ENCODE measurements at places on chromosomes 1 and 21. TPM values are rescaled to one million over a fixed set of nuclear protein-coding genes. Genes with fewer than 3 reads are reported as not detected.

The SMIM1 gene
- total RNA-seq = 2.5 TPM

The DYNLT5 gene
- total RNA-seq = not detected

The RBM11 gene
- total RNA-seq = 10.3 TPM

The OVAAL gene
- not detected for total RNA-seq

The NBPF11 gene
- 16.1 TPM for total RNA-seq

GRCh38 chr1:61980561-61980960, 214.1 kb upstream of the L1TD1 start:
- H3K27ac ChIP-seq = no peak overlapping the region
- no peak overlapping the region for H3K4me3 ChIP-seq
- peaks cover 8% of the 10 kb centered on the region for H3K4me1 ChIP-seq
- no peaks in the 10 kb centered on the region for H3K36me3 ChIP-seq

DNA sequence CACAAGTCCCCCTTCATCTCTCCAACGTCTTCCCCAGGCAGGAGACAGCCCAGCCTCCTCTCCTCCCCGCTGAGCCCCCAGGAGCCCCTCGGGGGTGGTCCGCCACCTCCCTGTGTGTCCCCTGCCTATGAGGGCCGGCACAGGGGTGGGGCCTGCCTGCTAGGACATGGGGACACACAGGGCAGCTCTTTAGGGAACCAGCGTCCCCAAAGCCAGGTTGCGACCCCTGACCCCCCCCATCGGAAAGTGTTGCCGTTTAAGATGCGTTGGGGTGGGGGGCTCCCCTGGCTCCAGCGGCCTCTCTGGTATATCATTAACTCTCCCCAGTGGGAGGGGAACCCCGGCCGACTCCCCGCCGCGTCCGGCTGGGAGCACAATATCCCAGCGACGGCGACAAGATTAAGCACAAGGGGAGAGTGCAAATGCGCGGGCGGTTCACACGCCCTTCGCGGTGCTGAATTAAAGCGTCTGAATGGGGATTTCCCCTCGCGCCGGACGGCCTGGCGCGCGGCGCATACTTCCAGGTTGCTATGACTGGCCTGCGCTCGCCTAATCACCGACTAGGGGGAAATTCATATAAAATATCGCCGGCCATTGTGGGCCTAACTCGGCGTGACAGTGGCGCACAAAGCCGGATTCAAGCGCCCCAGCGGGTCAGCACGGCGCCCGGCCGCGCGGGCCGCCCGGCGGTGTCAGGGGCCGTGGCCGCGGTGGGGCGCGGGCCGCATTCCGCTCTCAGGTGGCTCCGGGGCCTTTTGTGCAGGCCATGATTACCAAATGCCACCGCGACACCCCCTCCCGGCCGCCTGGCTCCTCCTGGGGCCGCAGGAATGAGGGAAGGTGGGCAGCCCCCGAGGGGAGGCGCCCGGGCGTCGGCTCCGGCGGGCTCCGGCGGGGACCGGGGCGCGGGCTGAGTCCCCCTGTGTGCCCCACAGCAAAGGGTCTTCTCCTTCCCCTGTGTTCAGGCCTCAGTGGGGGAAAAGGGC, 30.9 kb downstream of the WNT3A start:
- H3K27me3 ChIP-seq = peaks cover 8% of the 10 kb centered on the region
- H3K36me3 ChIP-seq = no peaks in the 10 kb centered on the region
- peak; percentile 47 for DNase-seq
- H3K4me3 ChIP-seq = peak overlapping the region; percentile 22
- H3K4me1 ChIP-seq = no peaks in the 10 kb centered on the region
- no peak overlapping the region for H3K27ac ChIP-seq

DNA sequence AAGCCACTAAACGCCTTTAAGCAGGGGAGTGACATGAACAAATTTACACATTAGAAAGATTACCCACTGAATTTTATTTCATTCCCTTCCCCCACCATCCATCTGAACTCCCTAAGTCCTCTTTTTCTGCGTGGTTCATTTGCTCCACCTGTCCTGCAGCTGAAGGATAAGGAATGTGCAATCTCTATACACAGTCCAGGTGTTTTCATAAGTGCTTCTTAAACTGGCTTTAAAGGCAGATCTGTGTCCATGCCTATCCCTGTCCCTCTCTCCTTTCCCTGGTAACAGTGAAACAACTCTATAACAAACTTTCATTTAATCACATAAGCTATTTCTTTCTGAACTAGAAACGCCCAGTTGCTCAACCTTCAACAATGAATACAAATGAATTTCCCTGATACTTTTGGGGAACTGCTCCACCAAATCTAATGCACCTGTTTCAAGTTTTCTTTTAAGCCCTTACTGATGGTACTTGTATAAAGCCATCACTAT, 8.4 kb downstream of the GSTM3 start:
- no peaks in the 10 kb centered on the region for H3K4me1 ChIP-seq
- H3K27me3 ChIP-seq = no peaks in the 10 kb centered on the region
- no peaks in the 10 kb centered on the region for H3K36me3 ChIP-seq
- H3K27ac ChIP-seq = no peak overlapping the region

DNA sequence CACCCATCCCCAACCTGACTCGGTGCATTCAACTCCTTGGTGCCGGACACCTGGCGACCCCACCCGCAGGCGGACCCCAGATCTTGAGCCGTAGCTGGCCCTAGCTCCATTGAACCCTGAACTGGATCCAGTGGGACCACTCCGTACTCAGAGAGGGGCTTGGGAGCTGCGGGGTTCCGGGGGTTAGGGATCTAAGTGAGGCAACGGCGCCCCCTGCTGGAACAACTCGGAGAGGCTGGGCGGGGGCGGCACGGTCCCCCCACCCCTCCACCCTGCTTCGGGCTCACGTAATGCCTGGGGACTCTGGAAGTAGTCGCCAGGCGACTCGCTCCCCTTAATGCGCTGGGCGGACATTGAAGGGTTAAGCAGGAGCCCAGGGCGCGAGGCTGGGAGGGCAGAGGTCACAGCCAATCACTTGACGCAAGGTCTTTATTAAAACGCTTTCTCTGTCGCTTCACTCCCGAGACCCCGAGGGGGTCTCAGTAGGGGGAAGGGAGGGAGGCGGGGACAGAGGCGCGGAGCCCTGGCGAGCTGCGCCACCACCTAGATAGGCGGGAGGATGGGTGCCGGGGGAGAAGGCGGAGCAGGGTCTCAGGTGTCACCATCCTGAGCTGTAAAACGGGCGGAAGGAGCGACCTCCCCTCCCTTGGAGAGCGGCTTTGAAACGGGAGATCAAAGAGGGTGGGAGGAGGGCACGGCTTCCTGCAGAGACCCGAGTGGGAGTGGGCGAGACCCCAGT, 704 bp upstream of the CRABP2 start:
- H3K27ac ChIP-seq = no peak overlapping the region
- H3K36me3 ChIP-seq = no peaks in the 10 kb centered on the region
- peak overlapping the region; percentile 94 for H3K4me3 ChIP-seq
- H3K4me1 ChIP-seq = peaks cover 28% of the 10 kb centered on the region
- DNase-seq = peak; percentile 81

- DNase-seq = no peak
- H3K27ac ChIP-seq = no peak overlapping the region
- no peaks in the 10 kb centered on the region for H3K27me3 ChIP-seq
- H3K4me1 ChIP-seq = no peaks in the 10 kb centered on the region
These were observed 29.6 kb upstream of the LRRC8D start for GRCh38 chr1:89791064-89791726.

GRCh38 chr1:157390651-157391050, 161.7 kb downstream of the FCRL5 start:
- H3K27me3 ChIP-seq = peaks cover 48% of the 10 kb centered on the region
- H3K4me3 ChIP-seq = no peak overlapping the region
- no peak overlapping the region for H3K27ac ChIP-seq
- H3K36me3 ChIP-seq = no peaks in the 10 kb centered on the region
- H3K4me1 ChIP-seq = no peaks in the 10 kb centered on the region
- no peak for DNase-seq

DNA sequence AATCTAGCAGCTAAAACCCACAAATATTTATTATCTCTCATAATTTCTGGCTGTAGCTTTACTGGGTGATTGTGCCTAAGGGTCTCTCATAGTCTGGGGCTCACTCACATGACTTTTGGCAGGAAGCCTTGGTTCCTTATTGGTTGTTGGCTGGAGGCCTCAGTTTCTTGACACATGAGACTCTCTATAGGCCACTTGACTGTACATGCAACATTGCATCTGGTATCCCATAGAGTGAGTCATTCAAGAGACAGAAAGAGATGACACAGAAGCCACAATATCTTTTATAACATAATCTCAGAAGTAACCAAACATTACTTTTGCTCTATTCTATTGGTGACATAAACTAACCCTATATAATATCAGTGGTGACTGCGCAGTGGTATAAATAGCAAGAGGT, 128.5 kb upstream of the HNRNPU start:
- no peak overlapping the region for H3K27ac ChIP-seq
- H3K4me1 ChIP-seq = peaks cover 10% of the 10 kb centered on the region
- no peaks in the 10 kb centered on the region for H3K36me3 ChIP-seq
- DNase-seq = no peak

DNA sequence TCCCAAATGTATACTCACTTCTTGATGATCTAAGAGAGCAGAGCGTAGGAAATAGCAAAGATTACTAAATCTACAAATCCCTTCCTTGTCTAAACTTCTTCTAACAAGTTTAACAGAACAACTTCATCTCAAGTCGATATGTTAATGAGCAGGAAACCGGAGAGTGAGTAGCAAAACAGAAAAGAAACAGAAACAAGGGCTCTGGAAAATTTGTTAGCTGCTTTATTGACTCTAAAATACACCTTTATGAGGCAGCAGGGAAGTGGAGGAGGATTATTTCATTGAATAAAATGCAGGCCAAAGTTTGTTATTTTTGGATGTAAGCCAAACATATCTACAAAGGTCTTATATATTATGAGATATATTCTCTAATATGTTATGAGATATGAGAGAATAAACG, 192.4 kb downstream of the LRRIQ3 start:
- no peak overlapping the region for H3K27ac ChIP-seq
- H3K4me3 ChIP-seq = no peak overlapping the region
- H3K36me3 ChIP-seq = no peaks in the 10 kb centered on the region
- no peaks in the 10 kb centered on the region for H3K4me1 ChIP-seq
